Activated naive CD4-positive, alpha-beta T cell (primary cell): ENCODE measurements at places on chromosomes 3 and 15.

DNA sequence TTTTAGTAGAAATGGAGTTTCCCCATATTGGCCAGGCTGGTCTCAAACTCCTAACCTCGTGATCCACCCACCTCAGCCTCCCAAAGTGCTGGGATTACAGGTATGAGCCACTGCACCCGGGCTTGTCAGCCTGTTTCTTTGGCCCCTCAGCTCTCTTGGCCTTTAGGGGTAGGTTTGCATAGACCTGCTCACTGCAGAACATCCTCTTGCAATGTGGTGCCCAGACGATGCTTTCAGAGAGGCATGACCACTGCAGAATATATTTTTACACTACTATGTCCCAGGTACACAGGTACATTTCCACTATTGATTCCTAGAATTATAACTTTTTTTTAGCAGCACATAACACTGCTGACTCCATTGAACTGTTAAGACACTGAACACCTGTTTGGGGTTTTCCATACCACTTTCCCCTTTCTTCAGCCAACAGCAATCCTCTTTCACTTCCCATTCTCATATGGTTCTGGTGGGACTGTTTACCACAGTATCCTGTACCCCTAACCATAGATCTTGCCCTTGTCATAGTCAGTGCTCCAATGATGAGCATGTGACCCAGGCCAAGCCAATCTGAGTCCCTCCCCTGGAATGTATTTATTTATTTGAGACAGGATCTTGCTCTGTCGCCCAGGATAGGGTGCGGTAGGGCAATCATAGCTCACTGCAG, 21.1 kb downstream of the CCDC32 start:
- DNase-seq: no peak

- no peak for DNase-seq
Measured at GRCh38 chr3:65843732-65844131, 195.0 kb downstream of the MAGI1 start.

DNA sequence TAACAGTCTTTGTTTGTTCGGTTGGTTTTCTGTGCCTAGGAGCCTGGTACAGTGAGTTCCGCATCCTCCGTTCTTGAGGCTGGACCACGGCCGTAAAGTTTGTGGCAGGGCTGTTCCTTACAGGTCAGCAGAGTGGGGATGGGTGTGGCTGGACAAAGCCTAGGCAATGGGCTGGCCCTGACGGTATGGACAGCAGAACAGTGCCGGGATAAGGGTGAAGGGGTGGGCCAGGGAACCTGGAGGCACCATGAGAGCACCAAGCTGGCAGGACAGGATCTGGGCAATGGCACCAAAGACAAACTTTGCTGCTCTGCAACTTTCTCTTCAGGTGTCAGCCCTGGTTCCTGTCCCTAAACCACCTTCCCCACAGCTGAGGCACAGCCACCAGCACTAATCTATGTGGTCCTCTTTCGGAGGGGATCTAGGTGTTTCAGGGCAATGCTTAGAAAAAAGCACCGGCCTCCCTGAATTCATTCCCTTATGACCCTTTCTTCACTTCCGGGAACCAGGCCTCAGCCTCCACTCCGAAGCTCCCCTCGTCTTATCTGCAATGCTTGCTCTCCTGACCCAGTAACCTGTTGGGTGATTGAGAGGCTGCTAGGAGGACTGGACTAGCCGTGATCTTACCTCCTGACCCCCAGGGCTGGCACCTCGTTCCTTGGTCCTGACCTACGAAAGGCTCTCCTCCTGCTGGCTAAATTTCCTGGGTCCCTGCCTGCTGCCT, 54.4 kb downstream of the KLHL6 start:
- DNase-seq: no peak

DNA sequence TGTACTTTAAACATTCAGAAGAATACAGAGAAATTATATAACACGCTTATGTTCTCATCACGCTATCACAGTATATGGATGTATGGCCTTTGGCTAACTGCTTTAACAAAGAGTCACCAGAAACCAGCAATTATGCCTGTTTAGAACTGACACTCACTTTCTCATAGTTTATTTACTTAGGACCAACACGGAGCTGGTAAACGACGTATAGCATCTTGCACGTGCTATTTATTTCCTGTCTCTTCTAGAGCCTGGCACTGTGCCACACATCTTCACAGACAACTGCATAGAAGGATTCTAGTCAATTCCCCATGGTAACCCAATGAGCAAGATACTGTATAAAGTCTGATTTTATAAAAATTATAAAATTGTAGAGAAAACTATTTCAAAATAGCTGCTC, 43.6 kb downstream of the TBC1D2B start:
- no peak for DNase-seq

DNA sequence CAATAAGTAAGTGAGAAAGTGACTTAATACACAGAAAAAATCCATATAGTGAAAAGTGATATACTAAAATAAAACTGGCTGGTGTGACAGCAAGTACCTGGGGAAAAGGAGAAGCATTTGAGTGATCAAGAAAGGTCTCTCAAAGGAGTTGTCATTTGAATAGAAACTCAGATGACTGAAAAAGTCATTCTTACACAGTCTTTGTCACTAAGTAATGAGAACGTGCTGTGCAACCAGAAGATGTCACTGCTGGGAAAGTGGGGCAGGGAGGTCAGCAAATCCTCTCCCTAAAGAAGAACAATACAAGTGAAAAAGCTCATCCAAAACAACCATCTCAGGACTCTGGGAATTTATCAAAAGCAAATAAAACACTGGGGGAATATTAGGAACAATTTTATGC, 317.5 kb upstream of the TRIM42 start:
- DNase-seq: no peak

DNA sequence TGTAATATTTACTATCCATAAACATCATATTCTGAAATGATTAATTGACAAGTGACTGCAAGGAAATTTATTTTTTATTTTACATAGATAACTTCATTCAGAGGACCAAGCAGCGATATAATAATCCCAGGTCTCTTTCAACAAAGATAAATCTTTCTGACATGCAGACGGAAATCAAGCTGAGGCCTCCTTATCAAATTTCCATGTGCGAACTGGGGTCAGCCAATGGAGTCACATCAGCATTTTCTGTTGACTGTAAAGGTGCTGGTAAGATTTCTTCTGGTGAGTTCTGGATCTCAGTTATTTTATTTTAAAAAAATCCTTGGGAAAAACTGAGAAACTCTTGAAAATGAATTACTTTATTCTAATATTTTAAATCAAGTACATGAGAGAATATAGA, 23.3 kb downstream of the SEC22A start:
- DNase-seq: no peak
